Stimulated activated CD8-positive, alpha-beta memory T cell treated with anti-CD3 and anti-CD28 coated beads, Interleukin-15, amount 100 ng/mL, for 4 hours (primary cell): ENCODE measurements at places on chromosomes 4 and X.

DNA sequence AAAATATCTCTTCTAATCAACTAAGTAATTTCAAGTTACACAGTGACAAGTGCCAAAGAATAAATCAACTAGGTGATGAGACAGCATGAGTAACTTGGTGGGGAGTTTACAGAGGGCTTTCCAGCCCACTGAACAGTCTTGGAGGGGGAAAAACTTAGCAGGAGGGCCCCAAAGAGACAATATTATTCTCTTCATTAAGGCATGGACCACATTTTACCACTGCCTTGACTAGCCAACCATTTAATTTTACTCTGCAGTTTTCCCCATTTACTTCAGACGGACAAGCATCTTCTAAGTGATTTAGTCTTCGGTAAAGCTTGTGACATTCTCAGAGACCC, 25.3 kb upstream of the GATB start:
- DNase-seq, result no peak

DNA sequence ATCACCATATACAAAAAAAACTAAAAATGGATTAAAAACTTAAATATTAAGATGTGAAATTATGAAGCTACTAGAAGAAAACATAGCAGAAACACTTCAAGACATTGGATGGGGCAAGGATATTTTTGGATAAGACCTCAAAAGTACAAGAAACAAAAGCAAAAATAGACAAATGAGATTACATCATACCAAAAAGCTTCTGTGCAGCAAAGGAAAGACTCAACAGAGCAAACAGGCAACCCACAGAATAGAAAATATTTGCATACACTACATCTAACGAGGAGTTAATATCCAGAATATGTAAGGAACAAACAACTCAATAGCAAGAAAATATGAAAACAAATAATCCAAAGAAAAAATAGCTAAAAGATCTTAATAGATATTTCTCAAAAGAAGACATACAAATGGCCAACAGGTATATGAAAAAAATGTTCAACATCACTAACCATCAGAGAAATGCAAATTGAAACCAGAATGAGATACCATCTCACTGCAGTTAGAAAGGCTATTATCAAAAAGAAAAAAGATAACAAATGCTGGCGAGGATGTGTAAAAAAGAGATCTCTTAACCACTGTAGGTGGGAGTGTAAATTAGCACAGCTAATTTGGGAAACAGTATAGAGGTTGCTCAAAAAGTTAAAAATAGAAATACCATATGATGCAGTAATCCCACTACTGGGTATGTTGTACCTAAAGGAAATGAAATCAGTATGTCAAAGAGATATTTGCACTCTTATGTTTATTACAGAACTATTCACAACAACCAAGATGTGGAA, 17.8 kb upstream of the LRCH2 start:
- DNase-seq, result no peak

- no peak for DNase-seq
These were observed 238.1 kb downstream of the DHRSX start for GRCh38 chrX:2262668-2263055.

GRCh38 chr4:47642191-47642830, 157.2 kb downstream of the ATP10D start:
- no peak for DNase-seq

DNA sequence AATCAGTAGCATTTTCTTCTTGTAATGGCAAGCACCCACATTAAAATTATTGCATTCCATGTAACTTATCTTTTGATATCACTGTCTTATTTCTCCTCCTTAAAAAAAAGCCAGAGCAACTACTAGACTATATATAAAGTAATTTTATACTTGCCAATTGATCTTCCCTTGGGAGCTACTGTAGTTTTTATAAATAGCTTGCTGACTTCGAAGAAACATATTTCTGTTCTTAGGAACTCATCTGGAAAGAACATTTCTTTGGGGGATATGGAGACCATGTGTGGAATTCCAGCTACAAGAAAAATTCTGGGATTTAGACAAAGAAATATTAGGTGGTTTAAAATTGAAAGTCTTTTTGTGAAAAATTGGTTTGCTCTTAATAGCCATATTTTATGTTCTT, 94.9 kb downstream of the BMPR1B start:
- DNase-seq, result no peak

DNA sequence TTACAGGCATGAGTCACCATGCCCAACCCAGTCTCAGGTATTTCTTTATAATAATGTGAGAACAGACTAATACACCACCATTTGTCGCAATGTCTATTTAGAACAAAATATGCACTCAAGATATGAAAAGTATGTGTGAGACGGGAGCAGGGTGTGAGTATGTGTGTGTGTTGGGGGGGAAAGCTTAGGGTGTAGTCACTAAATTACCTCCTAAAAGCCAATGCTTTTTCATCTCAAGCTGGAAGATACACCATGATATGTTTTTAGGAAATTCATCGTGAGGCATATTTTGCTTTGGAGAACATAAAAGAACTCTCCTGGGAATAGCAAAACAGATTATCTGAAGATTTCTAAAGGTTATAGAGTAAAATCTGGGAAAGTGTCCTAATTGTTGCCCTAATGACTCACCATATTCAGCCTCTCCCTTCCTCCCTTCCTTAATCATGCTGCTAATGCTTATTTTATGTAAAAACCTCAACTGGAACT, 262.7 kb downstream of the PDHA2 start:
- no peak for DNase-seq

DNA sequence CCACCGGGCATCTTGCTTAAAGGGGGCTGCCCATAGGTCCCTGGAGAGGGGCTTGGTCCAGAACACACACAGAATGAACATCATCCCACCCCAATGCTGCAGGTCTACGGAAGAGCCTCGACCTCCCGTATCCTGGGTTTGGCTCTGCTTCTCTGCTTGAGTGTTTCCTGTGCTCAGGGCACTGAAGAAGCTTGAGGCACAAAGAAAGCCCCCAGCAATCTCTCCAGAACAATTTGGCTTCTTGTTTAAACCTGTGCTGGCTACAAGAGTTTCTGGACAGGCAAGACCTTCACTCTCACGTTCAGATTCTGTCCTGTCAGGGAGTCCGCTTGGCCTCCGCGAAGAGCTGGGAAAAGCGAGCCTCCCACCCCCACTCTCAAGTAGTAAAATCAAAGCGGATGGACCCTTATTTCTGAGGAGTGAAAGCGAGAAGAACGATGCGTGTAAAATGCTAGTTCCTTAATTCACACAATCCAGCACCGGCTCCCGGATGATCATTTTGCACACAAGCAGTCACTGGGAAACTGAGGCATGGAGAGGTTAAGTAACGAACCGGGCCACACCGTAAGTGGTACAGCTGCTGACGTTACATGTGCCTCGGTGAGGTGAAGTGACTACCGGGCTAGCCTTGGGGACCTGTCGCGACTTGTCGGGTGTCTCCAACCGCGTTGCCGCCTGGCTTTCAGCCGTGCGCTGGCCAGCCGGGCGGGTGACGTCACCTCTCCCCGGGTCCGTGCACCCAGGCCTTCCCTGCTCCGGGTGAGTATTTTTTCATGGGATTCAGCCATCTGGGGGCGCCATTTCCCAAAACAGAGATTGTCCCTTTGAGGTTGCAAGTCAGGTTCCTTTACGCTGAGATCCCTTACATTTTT, 3.1 kb upstream of the SFRP2 start:
- DNase-seq, result no peak

GRCh38 chr4:164770010-164770724, 16.2 kb downstream of the SMIM31 start:
- DNase-seq, result no peak

- DNase-seq, result no peak
These were observed 34.4 kb downstream of the CC2D2A start for GRCh38 chr4:15504041-15504440.

DNA sequence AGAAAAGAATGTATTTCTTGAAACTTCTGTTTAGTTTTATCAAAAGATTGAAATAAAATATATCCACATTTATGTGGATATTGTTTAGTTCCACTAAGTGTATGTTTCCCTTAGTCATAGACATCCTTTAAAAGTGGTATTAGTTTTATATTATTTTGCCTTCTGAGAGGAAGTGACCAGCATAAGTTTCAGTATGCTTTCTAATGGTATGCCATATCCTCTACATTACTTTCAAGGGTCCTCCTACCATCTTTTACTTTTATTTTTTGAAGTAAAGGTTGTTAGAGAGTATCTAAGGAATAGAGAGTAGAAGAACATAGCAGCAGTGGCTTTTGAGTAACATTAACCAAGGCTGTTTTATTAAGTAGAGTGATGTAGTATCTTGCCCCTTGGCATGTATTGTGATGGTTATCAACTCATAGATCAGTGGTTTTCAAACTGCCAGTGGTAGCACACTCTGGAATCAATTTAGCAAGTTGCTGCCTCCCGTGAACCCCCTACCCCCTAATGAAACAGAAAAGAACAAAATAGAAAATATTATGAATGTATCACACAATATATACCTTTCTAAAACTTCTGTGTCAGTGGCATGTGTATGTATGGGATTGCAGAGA, 44.8 kb downstream of the RBPJ start:
- DNase-seq, result no peak

DNA sequence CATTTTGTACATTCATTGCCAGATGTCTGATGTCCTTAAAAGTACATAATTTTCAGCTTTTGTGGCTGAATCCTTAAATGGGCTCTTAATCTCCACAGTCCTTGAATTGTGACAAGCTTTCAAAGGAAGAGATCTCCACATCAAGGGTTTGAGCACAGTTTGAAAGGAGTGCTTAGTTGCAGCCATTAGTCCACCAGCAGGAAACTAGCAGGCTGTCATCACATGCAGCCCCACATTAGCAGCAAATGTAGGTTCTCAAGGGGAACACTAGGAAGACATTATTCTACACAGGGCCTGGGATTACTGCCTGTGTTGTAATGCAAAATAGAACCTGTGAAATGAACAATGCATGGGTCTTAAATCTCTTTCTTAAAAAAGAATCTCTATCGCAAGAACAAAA, 173.2 kb downstream of the CBLL2 start:
- DNase-seq, result no peak

- DNase-seq, result no peak
These were observed 875 bp downstream of the LAP3 start for GRCh38 chr4:17577665-17578481.

DNA sequence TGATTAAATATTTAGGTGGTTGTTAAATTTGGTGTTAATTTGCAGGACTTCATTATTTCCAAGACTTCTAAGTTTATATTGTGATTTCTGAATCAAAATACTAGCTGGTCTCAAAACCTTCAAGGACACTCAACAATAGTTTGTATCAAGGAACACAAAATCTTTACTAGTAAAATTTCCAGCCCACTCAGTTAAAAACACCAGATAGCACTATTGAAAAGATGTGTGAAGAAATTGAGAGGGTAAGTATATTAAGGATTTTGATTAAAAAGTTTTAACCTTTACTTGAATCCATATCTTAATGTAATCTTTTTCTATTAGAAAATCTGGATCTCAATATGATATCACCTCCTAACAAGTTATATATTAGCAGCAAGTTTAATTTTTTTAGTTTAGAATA, 89.3 kb upstream of the UGT8 start:
- DNase-seq, result no peak
